ENCODE measurements at places on chromosomes 2 and 18.

- no peak for DNase-seq
Observed at GRCh38 chr2:19677825-19678518, 223.8 kb downstream of the TTC32 start.

- DNase-seq: no peak
Observed at GRCh38 chr18:949724-950631, 45.3 kb downstream of the ADCYAP1 start.

- DNase-seq: peak; percentile 50
Observed at GRCh38 chr2:191857259-191857805, 10.4 kb upstream of the CAVIN2 start.

- no peak for DNase-seq
Observed at GRCh38 chr2:144158096-144158495, 361.8 kb downstream of the ZEB2 start.

DNA sequence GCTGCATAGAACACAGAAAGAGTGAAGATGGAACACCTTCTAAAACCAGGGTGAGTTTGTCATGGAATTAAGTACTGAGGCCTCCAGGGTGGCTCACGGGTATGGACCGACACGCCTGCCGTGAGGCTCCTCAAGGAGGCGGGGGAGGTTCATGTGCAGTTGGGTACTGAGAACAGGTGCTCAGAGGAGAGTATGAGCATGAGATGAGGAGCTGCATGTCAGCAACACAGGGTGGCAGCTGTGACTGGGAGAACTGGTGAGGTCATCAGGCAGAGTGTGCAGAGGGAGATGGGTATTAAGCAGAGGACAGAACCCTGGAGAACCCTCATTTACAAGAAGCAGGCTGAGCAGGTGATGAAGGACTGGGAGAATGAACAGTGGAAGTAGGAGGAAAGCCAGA is 63.2 kb upstream of the KLHL29 start:
- no peak for DNase-seq

GRCh38 chr18:63063171-63063570 is 256.4 kb downstream of the BCL2 start:
- peak; percentile 48 for DNase-seq

GRCh38 chr2:45435316-45435715 is 175.8 kb downstream of the SRBD1 start:
- peak; percentile 92 for DNase-seq

DNA sequence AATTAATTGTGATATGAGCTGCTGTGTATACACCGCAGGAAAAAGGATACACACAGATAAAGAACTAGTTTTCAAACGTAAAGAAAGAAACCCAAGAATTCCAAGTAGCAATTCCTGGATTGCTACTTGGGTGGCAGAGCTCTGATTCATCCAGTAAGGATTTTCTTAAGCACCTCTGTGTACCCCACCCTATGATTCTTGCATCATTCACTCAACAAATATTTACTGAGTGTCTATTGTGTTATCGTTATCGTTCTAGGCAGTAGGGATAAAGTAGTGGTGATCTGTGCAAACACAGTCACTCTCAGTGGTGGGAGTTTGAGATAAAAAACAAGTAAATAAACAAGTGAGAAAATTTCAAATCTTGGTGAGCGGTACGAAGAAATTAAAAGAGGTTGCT is 4.9 kb upstream of the TMEM200C start:
- peak; percentile 31 for DNase-seq

DNA sequence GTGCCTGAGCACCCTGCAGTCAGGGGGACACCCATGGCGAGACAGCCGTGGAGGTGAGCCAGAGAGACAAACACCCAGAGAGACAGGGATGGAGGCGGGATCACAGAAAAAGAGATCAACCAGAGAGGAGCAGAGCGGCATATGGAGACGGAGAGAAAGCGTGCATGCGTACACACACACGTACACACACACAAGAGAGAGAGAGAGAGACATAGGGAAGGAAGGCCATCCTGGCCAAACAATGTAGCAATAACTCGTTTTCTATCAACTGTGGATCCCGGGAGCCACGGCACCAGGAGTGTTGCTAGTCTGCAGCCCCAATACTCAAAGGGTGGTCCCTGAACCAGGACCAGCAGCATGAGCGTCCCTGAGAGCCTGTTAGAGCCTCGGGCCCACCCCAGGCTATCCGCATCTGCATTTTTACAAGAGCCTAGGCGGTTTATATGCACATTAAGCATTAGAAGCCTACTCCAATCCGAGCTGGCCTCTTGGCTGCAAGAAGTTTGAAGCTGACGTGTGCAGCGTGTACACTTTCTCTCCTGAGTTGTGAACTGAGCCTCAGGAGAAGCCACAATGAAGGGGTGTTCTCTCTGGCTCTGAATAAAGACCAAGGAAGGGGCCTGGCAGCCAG is 50.1 kb upstream of the MYCN start:
- no peak for DNase-seq

DNA sequence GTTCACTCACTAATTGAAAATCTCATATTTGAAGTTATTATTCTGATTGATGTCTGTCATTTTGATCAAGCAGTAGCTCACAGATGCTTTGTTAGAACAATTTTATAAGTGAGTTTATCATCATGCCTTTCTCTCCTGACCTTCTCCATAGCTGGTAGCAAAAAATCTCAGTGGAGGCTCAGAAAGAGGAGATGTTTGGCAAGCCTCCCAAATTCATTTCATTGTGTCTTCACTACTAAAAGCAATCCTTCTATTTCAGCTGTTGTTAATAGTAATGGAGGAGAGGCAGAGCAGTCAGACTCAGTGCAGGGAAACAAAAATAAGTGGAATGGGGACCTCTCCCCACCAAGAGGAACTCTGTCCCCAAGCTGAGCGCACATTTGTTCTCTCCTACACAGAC is 2127.8 kb upstream of the CELF4 start:
- DNase-seq: no peak

DNA sequence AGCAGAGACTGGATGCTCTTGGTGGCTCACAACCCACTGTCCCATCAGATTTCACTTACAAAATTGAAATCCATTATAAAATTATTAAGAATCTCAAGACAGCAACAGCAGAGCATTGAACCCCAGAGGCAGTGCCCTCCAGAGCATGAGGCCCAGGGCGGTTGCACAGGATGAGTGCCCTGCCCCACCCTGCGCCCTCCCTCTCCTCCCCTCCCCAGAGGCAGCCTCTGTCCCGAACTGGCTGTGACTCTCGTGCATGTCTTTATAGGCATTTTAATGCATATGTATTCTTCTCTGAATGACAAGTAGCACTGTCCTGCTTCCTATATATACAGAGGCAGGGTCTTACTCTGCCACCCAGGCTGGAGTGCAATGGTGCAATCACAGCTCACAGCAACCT is 10.4 kb downstream of the MFSD2B start:
- DNase-seq: no peak

- DNase-seq: no peak
Observed at GRCh38 chr2:45919160-45919650, 267.7 kb downstream of the PRKCE start.

DNA sequence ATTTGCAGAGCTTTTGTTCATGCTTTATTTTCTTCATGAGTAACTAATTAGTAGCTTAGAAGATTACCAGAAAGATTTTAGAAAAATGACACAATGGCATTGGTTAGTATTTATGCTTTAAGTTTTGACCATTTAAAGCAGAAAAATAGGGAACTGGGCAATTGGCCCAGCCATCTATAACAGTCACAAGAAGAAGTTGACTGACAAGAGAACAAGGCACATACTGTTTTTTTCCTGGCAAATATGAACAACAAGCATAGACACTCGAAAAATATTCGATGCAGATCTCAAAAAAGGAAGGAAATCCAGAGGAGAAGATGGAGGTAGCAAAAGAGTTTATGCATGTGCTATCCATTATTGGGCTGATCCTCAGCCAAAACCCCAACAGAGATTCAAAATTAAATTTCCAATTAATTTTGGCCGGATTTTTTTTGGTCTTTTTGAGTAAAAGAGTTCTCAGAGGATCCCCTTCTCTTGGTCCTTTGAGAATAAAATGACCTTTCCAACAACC is 200.8 kb upstream of the SLC35G4 start:
- no peak for DNase-seq

GRCh38 chr2:233339427-233339826 is 14.9 kb upstream of the DGKD start:
- no peak for DNase-seq

DNA sequence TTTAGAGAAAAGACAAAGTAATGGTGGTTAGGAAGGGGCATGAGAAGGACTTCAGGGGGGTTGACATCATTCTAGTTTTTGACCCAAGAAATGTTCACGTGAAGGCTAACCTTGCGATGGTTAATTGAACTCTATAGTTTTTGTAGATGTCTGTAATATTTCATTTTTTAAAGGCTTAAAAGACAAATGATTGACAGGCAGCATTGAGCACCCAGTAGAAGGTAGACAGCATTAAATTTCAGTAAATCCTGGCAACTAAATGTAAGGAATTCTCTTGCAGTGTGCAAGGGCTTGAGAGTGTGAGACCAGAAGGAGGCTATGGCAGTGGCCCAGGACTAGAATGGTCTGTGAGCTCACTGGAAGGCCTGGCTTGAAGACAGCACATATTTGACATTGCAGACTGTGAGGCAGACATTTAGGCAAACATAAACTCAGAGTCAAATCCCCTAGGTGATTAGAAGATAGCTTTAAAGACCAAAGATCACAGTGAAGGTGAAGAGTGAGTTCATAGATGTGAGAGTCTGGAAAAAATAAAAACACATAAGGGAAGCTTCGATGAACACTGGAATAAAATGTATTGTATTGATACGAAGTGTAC is 100.1 kb upstream of the MAP4K4 start:
- DNase-seq: peak; percentile 68

GRCh38 chr18:29087616-29088246 is 910.8 kb upstream of the CDH2 start:
- DNase-seq: no peak

- DNase-seq: no peak
Observed at GRCh38 chr2:109272461-109272860, 143.5 kb downstream of the SH3RF3 start.

DNA sequence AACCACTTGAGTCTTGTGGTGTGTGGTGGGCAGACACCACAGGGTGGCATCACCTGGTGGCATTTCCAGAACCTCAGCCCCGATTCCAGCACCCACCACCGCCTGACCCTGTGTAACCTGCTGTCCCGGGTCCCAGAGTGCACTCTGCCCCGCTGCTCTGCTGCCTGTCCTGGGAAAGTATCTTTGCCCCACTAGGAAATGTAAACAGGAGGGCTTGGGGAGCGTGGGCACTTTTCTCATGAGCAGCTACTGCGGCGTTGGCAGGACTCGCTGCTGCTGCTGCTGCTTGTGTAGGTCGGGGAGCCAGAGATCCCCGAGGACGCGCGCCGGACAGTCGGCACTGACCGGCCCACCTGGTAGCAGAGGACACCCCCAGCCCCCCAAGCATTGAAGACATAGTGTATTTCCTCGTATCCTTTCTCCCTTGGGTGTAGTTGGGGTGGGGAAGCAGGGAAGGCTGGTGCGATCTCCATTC is 13.4 kb downstream of the DTYMK start:
- DNase-seq: no peak

DNA sequence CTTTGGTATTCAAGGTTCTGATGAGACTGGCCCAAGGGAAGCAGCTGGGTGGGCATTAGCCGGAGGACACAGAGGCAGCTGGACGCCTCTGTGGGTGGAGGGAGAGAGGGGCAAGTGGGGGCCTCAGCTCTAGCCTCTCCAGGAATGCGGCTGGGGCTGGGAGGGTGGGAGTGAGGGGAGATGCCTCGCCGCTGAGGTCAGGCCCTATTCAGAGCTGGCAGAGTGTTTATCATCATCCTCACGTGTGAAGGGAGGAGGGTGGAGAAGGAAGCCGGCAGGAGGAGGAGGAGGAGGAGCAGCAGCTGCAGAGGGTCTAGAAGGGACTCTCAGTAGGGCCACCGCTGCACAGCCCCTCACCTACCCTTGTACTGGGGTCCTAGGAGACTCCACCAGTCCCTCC is 43.1 kb downstream of the TNS1 start:
- DNase-seq: peak; percentile 49

DNA sequence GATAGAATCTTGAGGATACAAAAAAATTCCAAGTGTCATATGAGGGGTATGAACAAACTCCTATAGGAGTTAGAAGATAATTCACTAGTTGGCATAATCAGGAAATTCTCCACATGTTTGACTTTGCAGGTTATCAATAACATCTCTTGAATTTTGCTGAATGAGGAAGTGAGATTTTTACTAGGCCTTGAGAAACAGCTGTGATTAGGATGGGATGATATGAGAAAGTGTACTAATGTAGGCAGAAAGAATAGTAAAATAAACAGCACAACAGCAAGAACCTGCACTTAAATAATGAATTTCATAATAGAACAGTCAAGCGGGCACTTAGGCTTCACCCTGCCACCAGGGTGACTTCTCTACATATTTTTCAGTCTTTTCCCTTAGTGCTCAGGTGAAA is 570.8 kb upstream of the CRIM1 start:
- no peak for DNase-seq

- no peak for DNase-seq
Observed at GRCh38 chr2:230008708-230009066, 60.0 kb downstream of the SLC16A14 start.

DNA sequence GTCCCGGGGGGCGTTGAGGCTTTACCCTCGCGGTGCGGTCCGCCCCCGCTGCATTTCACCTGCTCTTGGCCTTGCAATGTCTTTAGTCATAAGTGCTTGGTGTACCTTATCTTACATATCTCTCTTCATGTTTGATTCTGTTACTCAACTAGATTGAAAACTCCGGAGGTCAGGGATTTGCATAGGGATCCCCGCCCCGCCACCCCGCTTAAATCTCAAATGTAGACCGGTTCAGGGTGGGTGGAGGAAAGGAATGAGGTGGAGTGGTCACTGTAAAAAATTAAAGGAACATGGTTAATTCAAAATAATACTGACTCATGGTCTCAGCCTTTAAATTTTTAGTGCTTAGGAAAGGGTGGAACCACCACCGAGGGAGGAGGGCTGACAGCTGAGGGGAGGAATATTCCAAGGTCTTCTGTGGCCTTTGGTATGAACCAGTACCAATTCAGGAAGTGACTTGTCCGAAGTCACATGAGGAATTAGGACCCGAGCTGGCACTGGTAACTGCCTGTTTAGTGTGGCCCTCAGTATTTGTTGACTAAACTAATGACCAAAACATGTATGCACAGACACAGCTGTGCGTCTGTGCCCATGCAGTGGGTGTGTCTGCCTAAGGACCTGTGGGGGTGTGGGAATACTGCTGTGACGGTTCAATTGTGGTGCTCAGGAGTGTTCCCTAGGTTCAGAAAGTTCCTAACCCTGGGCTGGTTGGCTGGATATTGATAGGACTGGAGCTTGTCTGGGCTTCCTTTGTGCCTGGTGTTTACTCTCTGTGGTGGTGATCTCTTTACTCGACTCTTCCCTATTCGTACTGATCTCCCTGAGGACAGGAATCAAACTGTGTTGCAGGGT is 1.0 kb downstream of the PLEKHB2 start:
- peak; percentile 41 for DNase-seq

GRCh38 chr2:207088839-207089238 is 76.9 kb downstream of the KLF7 start:
- DNase-seq: no peak
